ENCODE measurements at places on chromosomes 12 and 14.

GRCh38 chr14:80679273-80679672, 262.3 kb downstream of the CEP128 start:
- no peak for DNase-seq

- DNase-seq, result no peak
Observed at GRCh38 chr14:55094292-55095157, 34.5 kb upstream of the LGALS3 start.

DNA sequence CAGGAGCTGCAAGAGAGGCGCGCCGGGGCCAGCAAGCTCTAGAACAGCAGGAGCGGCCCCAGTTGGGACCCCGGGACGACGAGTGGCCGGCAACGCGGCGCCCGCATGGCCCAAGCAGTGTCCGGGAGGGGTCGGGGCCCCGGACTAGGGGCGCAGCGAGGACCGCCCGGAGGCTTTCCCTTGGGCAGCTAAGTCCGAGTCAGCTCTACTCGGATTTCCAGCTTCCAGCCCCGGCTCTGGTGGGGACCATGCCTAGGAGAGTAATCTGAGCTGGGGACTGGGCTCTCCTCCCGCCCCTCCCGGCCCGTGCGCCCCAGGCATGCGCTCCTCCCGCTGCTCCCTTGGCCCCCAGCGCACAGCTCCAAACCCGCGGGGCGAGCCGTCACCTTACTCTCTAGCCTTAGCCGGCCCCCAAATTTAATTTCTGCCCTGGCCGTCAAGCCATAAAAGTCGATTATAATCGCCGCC, 41.6 kb upstream of the CAPRIN2 start:
- DNase-seq, result no peak

DNA sequence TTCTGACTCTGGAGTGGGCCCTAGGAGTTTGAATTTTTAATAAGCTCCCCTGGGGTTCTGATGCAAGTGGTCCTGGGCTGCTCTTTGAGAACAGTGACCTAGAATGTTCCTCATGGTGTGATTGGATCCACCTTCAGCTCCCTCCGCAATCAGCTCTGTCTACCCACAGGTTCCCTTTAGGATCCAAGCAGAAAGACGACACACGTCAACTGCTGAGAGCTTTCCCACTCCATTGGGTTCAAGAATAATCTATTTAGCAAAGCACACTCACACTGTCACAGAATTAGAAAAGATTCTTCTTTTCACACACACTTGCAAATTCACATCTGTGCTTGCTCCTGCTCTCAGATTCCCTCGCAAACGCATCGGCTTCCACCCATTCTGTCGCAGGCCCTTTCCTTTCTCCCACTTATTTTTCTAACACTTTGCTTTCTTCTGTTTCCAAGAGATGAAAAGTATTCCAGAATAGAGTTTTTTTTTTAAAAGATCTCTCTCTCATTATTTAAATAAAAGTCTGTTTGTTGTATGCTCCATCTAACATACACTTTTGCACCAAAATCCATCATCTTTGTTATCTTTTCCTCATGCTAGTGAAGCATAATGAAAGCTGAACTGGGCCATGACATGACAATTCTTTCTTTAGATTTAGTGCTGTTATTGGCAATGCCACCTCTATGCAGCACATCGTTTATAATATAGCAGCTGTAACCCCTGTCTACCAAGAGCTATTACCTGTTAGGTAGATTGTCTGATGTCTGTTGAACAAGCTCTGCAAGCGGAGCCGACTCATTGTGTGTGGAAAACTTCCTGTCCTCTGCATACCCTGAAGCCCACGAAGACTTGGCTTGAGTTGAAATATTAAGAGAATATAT, 73.1 kb downstream of the CACNA1C start:
- no peak for DNase-seq

DNA sequence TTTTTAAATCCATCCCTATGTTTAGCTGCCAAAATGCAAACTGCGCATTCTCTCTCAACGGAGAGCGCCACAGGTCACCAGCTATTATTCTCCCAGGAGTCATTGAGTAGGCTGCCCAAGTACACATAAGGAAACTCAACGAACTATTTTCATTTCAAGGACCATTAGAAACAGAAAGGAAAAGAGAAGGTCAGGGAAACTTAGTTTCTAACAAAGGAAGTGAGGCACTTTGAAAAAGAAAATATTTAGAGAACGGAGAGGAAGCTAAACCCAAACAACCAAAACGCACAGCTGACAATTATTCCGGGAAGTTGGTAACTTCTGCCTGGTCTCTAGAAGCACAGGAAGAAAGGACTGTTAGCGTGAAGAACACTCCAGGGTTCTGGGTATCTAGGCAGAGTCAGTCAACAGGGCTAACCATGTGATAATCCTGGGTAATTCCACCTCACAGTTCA, 23.5 kb downstream of the GPHB5 start:
- DNase-seq, result no peak

GRCh38 chr12:65462484-65462883, 184.0 kb downstream of the MSRB3 start:
- no peak for DNase-seq

DNA sequence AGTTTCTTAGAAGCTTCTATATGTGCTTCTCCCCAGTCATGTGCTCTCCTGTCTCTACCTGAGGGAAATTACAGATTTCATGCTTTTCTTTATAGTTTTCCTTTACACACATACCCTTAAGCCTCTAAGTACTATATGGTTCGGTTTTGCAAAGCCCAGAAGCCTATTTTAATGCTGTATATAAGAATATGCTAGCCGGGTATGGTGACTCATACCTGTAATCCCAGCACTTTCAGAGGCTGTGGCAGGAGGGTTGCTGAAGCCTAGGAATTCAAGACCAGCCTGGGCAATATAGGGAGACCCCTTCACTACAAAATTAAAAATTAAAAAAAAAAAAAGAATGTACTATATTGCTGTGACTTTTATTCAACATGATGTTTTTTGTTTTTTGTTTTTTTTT, 15.4 kb downstream of the DGLUCY start:
- DNase-seq, result no peak

DNA sequence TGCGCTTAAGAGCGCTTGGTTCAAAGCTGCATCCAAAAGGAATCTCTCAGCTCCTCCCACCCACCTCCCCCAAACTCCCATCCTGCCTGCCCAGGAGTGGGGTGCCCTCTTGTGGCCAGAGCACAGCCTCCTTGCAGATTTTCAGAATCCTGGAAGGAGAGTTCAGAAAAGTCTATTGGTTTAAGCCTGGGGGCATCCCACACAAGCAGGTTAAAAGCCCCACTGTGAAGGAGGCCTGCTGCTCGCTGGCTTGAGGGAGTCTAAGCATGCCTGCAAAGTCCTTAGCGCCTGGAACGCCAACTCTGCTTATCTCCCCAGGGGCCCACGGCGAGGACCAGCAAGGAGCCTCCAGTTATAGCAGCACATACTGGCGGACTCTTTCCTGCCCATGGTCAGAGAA, 297.1 kb downstream of the KSR2 start:
- DNase-seq, result no peak

- DNase-seq, result no peak
Observed at GRCh38 chr12:132111654-132112304, 32.3 kb downstream of the DDX51 start.

DNA sequence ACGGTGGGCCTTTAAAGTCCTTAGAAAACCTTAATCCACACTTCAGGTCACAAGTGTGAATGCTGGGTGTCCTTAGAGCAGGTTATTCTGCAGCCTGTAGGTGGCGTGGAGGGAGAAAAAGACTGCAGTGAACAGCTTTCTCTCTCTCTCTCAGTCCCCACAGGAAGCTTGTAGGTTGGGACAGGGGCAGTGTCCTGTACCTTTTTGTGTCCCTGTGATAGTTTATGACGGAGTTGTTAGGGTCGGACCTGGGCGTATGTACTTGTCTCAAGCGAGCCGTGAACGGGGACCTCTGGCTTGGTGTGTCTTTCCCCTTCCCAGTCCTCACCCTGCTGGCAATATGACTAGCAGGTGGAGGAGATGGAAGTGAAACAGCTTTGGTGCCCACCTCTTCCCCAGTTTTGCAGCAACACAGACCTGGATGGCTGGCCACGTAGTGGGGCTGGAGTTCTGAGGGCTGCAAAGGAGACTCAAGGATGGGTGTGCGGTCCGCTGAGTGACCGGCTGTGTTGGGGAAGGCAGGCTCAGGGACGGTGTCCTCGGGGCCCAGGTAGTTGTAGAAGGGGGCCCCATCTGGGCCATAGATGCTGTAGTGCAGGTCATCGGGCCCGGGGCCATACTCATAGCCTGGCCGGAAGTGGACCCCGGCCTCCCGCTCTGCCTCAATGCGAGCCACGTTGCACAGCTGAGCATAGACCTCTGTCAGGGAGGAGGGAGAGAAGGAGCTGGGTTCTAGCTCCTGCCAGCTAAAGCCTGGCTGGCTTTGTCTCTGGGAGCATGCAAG, 8.9 kb downstream of the ISCA2 start:
- DNase-seq, result no peak

GRCh38 chr12:27785882-27786570, 6.0 kb upstream of the MANSC4 start:
- no peak for DNase-seq
